Iris pigment epithelial cell (primary cell): ENCODE measurements at places on chromosomes 4 and X.

GRCh38 chrX:155966876-155967275, 30.6 kb upstream of the IL9R start:
- DNase-seq = peak; percentile 2

DNA sequence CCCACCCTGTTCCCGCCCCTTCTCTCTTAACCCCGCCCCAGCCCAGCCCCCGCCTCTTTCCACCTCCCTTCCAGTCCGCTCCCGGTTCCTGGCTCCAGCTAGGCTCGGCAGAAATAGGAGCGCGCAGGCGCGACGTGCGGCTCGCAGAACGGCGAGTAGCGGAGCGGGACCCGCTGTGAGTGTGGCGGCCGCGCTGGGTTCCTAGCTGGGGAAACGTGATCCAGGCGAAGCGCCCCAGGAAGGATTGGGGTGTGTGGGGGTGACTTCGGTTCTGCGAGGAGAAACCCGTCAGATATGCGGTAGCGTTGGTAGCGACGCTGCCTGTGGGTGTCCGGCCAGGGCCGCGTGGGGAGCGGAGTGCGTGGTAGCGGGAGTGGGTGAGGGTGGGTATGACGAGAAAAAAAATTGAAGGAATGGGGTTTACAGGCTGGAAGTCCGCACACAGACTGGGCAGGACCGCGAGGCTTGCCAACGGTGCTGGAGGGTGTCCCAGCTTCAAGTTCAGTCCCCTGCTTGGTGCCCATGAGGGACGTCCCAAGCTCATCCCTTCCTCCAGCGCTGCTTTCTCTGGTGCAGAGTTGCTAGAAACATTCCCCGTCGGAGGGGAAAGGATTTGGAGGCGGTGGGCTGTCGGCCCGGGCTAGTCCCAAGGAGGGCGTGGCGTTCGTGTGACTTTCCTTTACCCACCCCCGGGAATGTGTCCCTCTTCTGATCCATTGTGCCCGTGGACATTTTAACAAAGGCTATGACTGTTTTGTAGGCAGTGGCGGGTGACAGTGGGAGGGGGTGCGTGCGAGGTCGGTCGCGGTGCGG, at the start of gene PRRG1:
Gene PRRG1 (plus strand): TSS at position 144 of the 813 bp plus-strand sequence. CDS start 56,886 bp downstream, outside the sequence.
- peak; percentile 86 for DNase-seq

- DNase-seq = peak; percentile 57
These were observed 25.1 kb downstream of the PIR start for GRCh38 chrX:15468036-15468435.

GRCh38 chr4:25914670-25915352, 791 bp downstream of the SMIM20 start:
- no peak for DNase-seq

GRCh38 chr4:7299010-7299907, 106.9 kb downstream of the SORCS2 start:
- no peak for DNase-seq

GRCh38 chr4:118790544-118790943, 45.4 kb downstream of the SEC24D start:
- no peak for DNase-seq

DNA sequence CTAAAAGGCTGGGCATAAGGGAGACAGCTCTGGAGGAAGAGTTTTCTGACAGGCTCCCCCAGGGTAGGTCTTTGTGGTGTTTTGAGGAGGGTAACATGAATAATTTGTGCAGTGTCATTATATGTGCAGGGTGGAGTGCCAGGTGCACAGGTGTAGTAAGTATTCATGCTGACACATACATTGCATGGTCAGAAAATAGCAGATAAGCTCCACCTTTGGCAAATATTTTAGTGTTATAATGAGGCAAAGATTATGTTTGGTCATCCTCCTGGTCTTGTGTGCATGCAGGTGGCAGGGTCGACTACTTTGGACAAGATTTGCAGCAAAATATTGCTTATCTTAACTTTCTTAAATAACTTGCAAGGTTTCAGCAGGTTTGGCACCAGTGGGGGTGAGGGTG, 910.4 kb upstream of the PCDH10 start:
- DNase-seq = no peak

- no peak for DNase-seq
These were observed at the start of gene ZAR1 for GRCh38 chr4:48490012-48490679. ZAR1 (plus strand) TSS chr4:48490252; CDS start chr4:48490292, 40 bp downstream.

DNA sequence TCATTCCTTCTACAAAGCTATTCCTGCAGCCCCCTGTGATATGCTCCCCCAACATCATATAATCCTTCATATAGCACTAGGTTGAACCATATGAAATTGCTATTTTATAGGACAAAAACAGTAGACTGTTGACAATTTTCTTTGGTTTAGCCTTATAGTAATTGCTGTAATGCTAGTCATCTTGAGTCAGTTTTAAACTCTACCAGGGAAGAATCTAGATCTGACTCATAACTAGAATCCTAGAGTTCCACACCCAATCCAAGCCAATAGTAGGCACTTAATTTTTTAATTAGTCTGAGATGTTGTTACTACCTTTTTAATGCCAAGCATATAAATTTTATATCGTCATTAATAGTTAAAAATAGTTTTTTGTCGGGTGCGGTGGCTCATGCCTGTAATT, 136.8 kb downstream of the CHRNA9 start:
- DNase-seq = peak; percentile 23

- peak; percentile 74 for DNase-seq
These were observed 22.8 kb upstream of the FMR1NB start for GRCh38 chrX:147958291-147958690.

DNA sequence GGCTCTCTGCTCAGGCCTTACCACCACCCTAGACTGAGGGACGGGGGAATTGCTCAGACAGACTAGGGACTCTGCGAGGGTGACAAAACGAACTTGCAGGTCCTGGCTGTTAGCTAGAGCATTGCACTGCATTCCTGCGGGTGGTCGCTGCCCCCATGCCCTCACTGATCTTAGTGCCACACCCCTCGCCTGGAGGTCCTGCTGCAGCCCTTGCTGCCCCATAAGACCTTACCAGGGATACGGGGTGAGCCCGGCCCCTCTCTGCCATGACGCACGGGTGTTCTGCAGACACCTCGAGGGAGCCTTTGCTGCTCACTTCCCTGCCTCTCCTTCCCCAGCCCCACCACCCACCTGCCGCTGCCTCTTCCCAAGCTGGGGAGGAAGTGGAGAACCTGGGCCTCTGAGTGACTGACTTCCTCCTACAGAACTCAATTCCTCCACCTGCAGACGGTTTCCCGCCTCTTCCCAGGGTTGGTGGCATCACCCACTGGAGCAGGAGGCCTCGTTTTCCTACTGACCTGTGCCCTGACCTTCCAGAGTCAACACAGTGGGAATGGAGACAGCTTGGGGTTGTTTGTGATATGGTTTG, 19.8 kb upstream of the TBC1D14 start:
- DNase-seq = no peak

DNA sequence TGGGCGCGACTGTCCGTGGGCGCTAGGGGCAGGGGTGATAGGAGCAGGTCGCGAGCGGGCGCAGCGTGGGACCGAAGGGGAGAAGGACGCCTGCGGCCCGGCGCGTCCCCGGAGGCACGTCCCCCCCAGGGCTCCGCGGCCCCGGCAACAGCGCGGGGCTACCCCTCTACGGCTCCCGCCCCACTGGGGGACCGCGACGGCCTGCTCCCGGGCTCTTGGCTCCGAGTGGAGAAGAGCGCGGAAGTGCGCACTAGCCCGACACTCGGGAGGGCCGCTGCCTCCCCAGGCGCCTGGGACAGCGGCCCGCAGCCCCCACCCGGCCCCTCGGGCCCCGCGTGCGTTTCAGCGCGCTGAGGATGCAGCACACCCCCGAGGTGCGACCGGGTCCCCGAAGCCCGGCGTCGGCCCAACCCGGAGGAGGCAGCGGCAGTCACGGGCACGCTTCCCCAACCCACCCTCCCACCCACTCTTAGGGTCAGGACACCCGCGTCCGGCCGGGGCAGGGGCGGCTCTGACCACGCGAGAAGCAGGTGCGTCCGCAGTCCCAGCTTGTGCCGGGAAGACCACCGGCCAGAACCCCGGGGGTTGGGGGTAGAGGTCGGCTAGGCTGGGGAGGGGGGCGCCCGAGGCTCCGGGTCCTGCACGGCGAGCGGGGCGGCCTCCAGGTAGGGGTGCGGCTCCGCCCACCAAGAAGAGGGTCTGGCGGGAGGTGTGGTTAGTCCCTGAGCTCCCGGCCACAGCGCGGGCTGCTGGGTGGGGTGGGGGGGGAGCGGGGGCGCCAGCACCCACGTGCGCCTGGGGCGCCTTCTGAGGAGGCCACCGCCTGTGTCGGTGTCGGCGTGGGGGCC, 18.5 kb upstream of the NAT8L start:
- no peak for DNase-seq

- DNase-seq = no peak
These were observed 68.1 kb downstream of the UCHL1 start for GRCh38 chr4:41324861-41325260.

DNA sequence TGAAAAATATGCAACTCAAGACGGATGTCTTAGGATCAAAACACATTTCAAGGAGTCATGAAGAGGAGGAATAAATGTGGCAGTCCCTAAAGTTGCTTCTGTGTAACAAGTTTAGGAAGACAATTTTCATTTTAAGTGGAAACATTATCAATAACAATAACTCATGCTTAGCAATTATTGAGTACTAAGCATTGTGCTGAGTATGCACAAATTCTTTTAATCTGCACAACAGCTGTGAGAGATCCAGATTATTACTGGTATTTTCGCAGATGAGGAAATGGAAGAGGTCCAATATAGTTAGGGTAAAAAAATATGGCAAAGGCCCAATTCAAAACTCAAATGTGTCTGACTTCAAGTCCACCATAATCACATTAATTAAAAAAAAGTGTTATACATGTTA, 2.9 kb upstream of the TEX13B start:
- no peak for DNase-seq

DNA sequence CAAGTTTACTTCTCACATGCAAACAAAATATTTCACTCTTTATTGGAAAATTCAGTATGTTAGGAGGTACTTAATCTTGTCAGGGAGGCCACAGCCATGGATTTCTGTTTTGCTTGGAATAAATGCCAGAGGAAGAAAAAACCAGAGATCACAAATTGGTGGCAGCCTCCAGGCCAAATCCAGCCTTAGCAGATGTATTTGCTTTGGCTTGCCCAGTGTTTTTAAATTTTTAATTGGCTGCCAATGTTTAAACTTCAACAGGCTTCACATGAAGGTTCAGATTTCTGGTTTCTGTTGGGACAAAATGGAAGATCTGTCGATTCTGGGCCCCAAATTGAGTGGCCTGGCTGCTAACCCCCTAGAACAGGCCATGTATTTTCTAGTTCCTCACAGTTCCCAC, 19.2 kb downstream of the YY2 start:
- DNase-seq = no peak

- no peak for DNase-seq
These were observed 48.8 kb downstream of the SPOCK3 start for GRCh38 chr4:167185465-167185864.

GRCh38 chr4:6027392-6027791, 9.2 kb upstream of the C4orf50 start:
- DNase-seq = no peak

GRCh38 chrX:12013211-12013618, 125.1 kb upstream of the FRMPD4 start:
- peak; percentile 75 for DNase-seq

DNA sequence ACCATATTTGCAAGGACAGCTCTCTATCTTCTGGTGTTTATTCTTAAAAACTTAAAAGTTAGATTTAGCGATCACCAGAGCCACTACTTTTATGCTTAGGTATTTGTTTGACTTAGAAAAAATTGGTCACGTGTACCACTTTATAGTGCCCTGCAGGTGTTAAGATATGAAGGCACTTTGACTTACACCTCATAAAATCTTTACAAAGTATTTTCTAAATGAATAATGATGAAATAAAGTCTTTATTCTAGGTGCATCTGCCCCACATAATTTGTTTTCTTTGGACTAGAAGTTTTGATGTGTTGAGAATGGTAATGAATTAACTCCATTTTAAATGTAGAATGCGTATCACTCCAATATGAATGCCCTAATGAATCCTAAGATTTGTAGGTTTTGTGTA, 2.9 kb downstream of the FMR1 start:
- DNase-seq = no peak

GRCh38 chrX:8783714-8784098, 17.5 kb downstream of the FAM9A start:
- no peak for DNase-seq

DNA sequence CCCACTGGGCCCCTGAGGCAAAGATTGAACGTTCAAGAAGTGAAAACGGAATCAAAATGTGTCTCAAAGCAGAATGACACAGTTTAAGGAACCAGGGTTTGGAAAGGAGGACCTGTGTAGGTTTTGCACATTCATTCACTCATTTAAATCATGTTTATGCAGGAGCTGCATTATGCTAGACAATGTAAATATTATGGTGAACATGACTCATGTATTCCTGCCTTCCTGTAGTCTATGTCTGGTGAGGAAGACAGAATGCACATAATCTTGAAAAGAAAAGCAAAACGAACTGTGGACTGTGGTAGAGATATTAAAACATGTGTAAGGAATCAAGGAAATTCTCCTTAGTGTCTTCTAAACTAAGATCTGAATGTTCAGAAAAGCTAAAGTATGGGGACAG, 311.8 kb upstream of the SMIM31 start:
- peak; percentile 44 for DNase-seq

- no peak for DNase-seq
These were observed 237.8 kb upstream of the ANXA3 start for GRCh38 chr4:78313754-78314120.

DNA sequence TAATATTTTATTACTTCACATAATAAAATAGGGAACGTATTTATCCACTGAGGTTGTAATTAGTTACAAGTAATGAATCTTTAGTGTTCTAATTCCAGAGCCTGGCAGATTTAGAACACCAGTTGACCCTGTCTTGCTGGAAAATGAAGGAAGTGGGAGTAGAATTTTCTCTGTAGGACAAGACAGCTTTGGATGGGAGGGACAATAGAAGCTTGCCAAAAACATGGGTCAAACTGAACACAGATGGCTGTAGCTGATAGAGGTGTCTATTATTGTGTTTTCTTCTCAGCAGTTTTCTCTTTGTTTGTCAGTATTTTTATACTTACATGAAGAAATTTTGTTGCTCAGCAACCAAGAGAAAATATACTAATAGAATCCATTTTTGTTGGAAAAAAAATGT, 20.2 kb downstream of the FAT4 start:
- DNase-seq = no peak

DNA sequence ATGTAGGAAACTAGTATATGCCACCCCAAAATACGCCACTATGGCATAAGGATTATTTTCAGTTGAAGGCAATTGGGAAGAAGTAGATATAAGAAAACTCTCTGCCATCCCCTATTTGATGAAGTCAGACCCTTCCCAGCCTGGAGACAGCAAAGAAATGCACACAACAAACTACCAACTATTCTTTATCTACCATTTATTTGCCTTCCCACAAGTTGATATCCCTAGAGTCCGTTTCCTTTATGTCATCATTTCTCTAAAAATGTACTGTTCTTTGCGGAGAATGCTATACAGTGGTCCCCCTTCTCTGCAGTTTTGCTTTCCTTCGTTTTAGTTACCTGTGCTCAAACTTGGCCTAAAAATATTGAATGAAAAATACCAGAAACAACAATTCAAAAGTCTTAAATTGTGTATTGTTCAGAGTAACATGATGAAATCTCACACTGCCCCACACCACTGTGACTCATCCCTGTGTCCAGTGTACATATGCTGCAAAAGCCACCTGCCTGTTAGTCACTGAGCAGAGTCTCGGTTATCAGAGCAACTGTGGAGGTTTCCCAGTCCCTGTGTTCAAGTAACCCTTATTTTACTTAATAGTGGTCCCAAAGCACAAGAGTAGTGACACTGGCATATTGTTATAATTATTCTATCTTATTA, 152.3 kb downstream of the WDFY3 start:
- peak; percentile 97 for DNase-seq
